ENCODE measurements at places on chromosomes 4 and X.

DNA sequence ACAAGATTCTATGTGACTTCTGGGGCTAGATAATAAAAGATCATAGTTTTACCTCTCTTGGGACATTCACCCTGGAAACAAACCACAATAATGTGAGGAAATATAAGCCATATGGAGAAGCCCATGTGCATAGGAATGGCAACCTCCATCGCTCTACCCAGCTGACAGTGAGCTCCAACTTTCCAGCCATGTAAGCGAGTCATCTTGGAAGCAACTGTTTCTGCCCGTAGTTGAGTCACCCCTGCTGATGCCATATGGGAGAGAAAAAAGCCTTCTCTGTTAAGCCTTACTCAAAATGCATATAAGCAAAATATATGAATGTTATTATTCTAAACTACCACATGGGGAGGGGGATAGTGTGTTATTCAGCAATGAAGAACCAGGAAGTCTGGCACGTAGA is 31.4 kb upstream of the RELL1 start:
- no peak for DNase-seq

DNA sequence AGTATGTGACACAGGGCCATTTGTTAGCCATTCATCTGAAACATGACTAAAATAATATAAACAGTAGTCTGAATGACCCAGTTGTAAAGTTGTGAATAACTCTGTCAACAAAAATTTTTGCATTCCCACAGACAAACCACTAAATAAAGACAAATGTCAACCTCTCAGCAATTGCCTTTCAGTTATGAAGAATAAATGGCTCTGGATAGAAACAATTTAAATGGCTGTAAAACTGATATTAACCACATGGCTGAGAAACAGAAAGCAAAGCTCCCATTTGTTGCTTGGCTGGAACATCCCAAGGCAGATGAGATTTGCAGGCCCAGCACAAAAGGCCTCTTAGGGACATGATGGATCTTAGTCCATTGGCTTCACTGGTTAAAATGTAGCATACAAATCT is 296.3 kb downstream of the GALNTL6 start:
- no peak for DNase-seq

DNA sequence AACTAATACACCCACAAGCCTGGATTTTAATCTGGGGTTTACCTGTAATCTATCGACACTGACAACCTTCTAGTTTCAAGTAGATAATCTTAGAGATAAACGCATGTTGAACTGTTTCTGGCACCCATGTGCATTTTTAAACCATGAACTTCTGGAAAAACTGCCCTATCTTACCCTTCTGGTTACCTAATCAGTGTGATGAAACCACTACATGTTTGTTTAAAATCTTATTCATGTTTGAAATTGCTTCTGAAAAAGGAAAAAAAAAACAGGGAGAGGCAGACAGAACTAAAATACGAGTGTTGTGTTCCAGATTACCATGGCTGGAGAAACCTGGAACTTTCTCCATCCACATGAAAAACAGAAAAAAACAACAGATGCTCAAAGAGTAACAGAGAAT is 139.3 kb downstream of the MID1IP1 start:
- no peak for DNase-seq

DNA sequence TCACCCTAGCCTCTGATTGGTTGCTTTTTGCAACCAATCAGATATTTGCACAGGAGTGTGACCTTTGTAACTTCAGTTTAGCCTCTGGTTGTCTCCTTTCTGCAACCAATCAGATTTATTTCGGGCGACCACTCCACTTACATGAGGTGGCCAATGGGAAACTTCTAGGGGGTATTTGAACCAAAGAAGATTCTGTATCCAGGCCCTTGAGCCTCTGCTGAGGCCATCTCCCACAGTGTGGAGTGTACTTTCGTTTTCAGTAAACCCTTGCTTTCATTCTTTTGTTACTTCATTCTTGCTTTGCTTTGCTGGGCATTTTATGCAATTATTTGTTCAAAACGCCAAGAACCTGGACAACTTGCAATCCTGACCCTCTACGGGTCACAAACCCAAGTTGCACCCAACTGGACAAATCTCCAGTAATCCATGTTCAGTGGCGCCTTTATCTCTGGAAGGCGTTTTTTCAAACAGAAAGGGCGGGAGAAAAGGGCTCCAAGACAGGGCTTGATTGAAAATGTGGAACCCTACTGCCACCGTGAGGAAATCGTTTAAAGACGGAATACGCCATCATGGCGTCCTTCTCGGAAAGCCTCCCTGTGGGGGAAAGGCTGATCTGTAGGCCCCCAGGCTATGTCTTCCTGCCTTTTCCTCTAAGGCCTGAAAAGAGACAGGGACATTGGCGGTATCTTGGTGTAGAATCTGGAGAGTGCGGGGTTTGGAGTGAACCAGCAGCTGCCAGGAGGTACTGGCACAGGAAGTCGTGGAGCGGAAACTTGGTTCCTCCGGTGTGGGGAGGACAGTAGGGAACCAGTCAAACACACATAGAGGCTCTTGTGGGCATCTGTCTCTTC is 184.6 kb downstream of the OR13H1 start:
- DNase-seq, result no peak

GRCh38 chr4:76546759-76547742 is 112.0 kb downstream of the SHROOM3 start:
- no peak for DNase-seq

GRCh38 chr4:114694770-114695169 is 96.2 kb downstream of the UGT8 start:
- no peak for DNase-seq

DNA sequence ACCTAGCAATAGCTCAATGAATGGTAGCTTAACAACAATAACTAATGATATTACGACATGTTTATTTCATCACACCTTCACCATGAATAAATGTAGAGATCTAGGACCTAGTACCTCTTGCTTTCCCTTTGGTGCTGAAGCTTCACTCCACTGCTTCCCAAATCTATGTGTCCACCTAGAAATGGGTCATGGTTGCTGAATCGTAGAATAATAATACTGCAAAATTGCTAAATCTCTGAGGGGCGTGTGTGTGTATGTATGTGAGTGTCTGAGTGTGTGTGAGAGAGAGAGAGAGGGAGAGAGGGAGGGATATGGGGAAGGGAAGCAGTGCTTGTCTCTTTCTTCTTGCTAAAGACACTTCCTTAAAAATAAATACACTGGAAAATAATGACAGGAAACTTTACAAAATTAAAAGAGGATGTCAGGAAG is 109.3 kb upstream of the BMP2K start:
- no peak for DNase-seq

DNA sequence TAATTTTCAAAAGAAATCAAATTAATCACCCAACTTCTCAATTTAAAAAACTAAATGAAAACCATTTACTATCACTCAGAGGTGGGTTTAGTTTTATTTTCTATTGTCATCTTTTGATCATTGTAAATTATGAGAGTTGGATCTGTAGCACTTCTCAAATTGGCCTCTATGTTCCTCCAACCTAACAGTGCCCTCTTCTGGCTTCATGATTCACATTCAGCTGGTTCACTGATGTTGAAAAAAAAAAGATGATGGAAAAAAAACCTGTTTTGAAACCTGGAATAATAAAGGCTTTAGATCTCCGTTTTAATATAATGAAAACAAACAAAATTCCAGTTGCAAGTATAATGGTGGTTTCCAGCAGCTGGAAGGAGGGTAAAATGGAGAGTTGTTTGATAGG is 2.4 kb upstream of the NBDY start:
- DNase-seq, result no peak

DNA sequence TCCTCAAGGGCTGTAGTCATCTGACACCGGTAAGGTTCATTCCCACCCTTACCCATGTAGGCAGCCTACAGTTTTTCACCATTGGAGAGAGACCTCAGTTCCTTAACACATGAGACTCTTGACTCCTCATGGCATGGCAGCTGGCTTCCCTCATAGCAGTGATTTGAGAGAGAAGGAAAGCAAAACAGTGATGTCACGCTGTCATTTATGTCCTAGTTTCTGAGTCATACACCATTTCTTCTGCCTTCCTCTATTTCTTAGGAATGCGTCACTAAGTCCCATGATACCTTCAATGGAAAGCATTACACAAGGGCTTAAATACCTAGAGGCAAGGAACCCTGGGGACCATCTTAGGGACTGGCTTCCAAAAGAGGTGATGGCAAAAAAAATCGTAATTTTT is 226.1 kb downstream of the SPCS3 start:
- DNase-seq, result no peak

DNA sequence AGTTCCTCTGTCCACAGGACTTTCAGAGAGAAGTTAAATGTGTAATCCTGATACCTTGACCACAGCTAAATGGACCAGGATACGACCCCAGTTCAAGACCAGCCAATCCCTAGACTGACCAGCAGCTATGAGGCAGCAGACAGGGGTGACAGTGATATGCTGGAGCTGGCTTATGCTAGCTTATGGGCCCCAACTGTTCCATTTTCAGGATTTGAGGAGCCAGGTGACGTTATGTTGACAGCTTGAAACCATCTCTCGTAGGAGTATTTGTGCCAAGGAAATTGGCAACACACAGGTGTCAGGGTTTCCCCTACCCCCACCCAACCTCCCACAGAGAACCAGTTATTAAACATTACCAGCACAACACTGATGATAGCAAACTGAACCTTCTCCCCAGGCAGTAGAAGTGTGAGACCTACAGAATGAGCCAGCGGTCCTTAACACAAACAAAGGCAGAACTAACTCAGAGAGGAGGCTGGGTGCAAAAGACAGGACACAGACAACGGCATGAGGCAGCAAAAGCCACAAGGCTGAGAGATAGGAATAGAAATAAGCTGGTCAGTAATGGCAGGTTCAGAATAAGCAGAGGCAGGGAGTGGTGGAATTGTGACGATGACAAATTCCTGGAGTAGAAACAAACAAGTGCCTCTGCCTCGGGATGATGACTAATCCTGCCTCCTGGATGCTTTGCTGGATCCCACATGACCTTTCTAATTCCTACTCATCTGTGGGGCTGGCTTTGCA is 85.6 kb upstream of the CPEB2 start:
- DNase-seq, result no peak

DNA sequence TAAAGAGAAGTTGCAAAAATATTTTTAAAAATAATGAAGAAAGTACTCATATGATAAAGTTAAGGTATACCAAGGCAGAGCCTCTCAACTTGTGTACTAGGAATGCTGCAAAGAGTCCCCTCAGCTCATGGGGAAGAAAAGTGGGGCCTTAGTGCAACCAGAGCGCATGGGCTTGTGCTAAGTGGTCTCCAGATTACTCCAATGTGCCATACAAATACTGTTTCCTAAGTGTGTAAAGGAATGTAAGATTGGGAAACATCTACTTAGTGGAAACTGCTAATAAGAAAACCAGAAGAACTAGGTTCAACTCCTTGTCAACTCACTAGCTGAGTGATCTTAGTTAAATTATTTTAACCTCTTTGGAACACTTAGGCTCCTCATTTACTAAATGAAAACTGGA is 39.1 kb downstream of the NAF1 start:
- DNase-seq, result no peak
